ENCODE measurements at places on chromosomes 13 and 19.

DNA sequence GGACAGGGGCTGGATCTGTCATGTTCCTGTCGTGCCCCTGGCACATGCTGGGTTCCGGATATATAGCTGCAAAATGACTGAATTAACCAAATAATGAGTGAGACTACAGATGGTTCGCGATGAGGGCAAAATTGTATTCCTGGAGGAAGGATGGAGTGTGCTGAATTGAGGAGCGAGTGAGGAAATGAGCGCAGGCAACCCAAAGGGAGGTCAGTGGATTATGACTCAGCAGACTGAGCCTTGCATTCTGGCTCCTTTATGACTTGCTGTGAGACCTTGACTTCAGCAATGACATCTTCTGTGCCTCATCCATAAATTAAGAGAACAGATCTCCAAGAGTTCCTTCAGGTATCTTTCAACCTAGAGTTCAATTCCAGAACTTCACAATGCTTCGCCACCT, 115.0 kb upstream of the CLDN10 start:
- no peak for DNase-seq

GRCh38 chr19:16232568-16232967, 34.9 kb downstream of the AP1M1 start:
- no peak for DNase-seq

GRCh38 chr19:42628411-42629140, 33.9 kb upstream of the CEACAM8 start:
- no peak for DNase-seq

DNA sequence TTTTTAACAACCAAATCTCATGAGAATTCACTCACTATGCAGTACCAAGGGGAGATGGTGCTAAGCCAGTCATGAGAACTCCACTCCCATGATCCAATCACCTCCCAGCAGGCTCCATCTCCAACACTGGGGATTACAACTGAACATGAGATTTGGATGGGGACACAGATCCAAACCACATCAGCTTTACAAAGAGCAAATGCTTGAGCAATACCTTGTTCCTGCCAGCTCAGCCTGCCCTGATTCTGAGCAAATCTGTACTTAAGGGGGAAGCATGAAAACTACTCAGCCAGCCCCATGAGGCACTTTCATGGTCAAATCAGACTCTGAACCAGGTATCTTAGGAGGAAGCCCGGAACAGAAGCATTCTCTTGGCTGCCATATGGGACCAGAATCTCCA, 259.9 kb downstream of the TBC1D4 start:
- no peak for DNase-seq

All from NCI-H2081 treated with DMSO at 0.1 percent for 48 hours (cell line).